Gastrocnemius medialis (tissue), 4 donors: ENCODE measurements at places on chromosomes 5 and 9. TPM values are rescaled to one million over a fixed set of nuclear protein-coding genes. Genes with fewer than 3 reads are reported as not detected.

Gene SHOC1
- not detected for total RNA-seq

Gene SLC1A1
- total RNA-seq: 2.0 TPM

Gene PCDHGB7
- total RNA-seq: 3.5 TPM

Gene TMEM171
- total RNA-seq: 0.27 TPM

Gene MLANA
- total RNA-seq: not detected

GRCh38 chr5:151612689-151613427 lies 21.7 kb upstream of the FAT2 start:
- no peaks in the 10 kb centered on the region for H3K27me3 ChIP-seq
- no peak overlapping the region for H3K4me3 ChIP-seq
- no peaks in the 10 kb centered on the region for H3K36me3 ChIP-seq
- peaks cover 8% of the 10 kb centered on the region for H3K4me1 ChIP-seq
- DNase-seq: peak; percentile 65

DNA sequence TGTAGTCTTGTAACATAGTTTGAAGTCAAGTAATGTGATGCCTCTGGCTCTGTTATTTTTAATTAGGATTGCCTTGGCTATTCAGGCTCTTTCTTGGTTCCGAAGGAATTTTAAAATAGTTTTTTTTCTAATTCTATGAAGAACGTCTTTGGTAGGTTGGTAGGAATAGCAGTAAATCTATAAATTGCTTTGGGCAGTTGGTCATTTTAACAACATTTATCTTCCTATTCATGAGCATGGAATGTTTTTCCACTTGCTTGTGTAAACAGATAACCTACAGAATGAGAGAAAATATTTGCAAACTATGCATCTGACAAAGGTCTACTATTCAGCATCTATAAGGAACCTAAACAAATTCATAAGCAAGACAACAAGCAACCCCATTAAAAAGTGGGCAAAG lies 173.2 kb upstream of the TRPC7 start:
- no peak overlapping the region for H3K4me3 ChIP-seq
- DNase-seq: no peak
- H3K27ac ChIP-seq: no peak overlapping the region
- H3K27me3 ChIP-seq: no peaks in the 10 kb centered on the region
- no peaks in the 10 kb centered on the region for H3K4me1 ChIP-seq

- H3K27ac ChIP-seq: no peak overlapping the region
- no peak overlapping the region for H3K4me3 ChIP-seq
- H3K36me3 ChIP-seq: no peaks in the 10 kb centered on the region
- no peak for DNase-seq
Measured at GRCh38 chr5:151570512-151571269, 20.4 kb downstream of the FAT2 start.

DNA sequence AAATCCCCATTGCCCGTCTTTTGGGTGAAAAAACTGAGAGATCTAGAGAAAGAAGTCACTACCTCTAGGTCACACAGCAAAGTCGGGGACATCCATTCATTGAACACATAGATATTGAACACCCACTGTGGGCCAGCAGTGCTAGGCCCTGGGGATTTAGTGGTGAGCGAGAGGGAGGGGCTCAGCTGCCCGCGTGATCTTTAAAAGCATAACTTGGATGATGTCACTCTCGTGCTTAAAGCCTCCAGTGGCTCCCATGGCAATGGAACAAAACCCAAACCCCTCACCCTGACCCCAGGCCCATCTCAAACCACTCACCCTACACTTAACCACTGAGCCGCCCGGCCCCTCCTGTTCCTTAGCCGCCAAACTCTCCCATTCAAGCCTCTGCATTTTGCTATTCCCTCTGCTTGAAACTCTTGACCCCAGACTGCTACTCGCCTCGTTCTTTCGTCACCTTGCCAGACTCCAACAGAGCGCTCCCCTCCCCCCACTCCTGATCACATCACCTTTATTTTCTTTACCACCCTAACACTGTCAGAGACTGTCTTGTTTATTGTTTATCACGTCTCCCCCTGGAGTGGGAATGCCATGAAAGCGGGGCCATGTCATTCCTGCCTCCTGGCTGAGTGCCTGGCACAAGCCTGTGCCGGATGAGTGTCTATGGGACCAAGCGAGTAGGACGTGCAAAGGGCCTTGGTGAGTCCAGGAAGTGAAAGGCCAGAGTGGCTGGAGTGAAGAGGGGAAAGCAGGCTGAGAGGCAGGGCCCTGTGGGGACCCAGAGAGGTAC lies 710 bp upstream of the PIP5KL1 start:
- peak overlapping the region; percentile 56 for H3K4me3 ChIP-seq
- DNase-seq: no peak
- H3K36me3 ChIP-seq: no peaks in the 10 kb centered on the region
- H3K4me1 ChIP-seq: peaks cover 26% of the 10 kb centered on the region

DNA sequence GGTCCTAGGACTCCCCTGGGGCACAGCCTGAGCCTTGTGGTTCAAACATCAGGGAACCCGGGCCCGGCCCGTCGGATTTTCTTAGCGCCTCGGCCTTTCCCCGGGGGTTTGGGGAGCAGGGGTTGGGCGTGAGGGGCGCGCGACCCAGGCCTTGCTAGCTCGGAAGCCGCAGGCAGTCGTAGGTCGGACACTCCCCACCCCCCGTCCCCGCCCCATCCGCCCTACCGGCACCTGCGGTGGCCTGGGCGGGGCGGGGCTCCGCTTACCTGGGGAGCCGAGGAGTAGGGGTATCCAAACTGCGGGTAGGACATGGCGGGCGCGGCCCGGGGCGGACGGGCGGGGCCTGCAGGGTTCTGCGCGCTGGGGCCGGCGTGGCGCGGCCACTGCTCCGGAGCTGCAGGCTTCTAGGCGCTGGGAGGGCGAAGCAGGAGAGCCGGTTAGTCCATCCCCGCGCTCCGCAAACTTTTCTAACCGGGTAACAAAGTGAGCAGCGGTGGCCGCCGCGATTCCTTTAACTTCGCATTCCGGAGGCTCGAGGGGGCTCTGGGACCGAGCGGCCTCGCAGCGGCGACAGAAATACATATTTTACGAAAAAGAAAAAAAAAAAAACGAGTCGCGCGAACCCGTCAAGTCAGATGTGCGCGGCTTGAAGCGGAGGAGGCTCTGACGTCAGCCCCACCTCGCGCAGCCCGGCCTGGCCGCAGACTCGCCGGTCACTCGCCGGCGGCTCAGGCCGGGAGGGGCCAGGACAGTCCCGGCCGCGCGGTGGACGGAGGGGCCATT lies at the start of gene IRX4:
Gene IRX4 (minus strand): TSS at position 589 of the 783 bp plus-strand sequence. CDS start 278 bp downstream, at position 311.
- H3K27me3 ChIP-seq: peaks cover 87% of the 10 kb centered on the region
- DNase-seq: no peak
- peak within 1 kb of the TSS; percentile 41 for H3K27ac ChIP-seq
- H3K4me1 ChIP-seq: no peaks in the 10 kb centered on the region
- peak within 1 kb of the TSS; percentile 27 for H3K4me3 ChIP-seq
- no peaks in the 10 kb centered on the region for H3K36me3 ChIP-seq

DNA sequence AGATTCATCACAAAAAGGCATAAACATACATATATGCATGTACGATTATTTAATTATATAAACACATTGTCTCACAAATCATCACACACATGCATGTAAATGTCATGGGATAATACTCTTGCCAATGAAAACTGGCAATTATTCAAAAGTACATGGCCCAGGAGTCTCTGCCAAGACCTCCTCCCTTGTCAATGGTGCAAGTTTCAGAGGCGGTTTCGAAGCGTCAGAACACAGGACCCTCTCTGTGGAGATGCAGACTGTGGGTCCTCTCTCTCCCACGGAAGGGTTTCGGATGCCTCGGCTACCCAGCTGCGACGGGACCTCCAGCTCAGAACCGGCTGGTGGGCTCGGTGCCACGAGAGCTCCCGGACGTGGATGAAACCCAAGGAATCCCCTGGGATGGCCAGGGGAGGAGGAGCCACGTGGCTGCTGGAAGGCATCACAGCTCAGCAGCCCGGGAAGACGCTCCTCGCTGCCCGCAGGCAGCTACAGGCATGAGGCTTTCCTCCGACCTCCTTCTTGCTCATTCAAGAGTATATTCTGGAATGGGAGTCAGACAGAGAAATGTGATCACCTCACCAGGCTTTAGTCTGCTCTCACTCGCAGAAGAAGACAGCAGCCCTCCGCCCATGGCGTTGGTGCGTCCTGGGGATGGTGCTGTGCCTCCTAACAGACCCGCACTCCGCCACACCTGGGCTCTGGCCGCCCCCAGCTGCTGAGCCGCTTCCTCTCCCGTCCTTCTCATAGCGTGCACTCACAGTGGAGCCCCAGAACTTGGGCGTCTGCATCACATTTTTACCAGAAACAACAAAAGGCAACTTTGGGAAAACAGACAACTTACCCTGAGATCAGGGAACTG lies 308.8 kb downstream of the IRX2 start:
- no peaks in the 10 kb centered on the region for H3K4me1 ChIP-seq
- no peaks in the 10 kb centered on the region for H3K36me3 ChIP-seq
- no peak overlapping the region for H3K4me3 ChIP-seq
- no peaks in the 10 kb centered on the region for H3K27me3 ChIP-seq
- H3K27ac ChIP-seq: no peak overlapping the region

- H3K27ac ChIP-seq: no peak overlapping the region
- no peak for DNase-seq
- H3K27me3 ChIP-seq: no peaks in the 10 kb centered on the region
Measured at GRCh38 chr9:101038488-101038887, 10.0 kb downstream of the PLPPR1 start.
